ENCODE measurements at places on chromosomes 7 and 10.

DNA sequence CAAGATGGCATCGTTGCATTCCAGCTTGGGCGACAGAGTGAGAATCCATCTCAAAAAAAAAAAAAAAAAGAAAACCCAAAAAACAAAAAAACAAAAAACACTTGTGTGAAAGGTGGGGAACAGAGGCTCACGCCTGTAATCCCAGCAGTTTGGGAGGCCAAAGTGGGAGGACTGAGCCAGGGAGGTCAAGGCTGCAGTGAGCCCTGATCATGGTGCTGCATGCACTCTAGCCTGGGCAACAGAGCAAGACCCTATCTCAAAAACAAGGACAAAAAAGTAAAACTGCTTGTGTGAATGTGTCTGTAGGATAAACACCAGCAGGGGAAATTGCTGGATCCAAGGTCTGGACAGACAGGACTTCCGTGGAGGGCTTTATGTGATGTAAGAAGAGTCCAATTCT is 4.5 kb downstream of the PAOX start:
- DNase-seq = no peak

DNA sequence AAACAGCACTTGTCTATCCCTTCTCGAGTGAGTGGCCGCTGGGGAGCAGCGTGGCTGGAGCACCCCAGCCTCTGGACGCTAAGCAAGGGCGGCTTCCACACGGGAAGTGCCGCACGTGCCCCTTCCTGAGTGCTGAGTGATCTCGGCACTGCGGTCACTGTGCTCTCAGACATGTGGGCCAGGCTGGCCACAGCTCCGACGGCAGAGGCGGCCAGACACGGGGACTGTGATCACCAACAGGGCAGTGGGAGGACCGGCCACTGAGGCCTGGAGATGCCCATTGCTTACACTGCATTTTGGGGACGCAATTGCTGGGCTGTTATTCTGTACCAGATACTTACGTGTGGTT is 7.0 kb downstream of the ECHS1 start:
- no peak for DNase-seq

- DNase-seq = no peak
These were observed 635.7 kb downstream of the PHTF2 start for GRCh38 chr7:78434281-78434680.

GRCh38 chr10:125694883-125695282 is 11.9 kb upstream of the TEX36 start:
- no peak for DNase-seq

DNA sequence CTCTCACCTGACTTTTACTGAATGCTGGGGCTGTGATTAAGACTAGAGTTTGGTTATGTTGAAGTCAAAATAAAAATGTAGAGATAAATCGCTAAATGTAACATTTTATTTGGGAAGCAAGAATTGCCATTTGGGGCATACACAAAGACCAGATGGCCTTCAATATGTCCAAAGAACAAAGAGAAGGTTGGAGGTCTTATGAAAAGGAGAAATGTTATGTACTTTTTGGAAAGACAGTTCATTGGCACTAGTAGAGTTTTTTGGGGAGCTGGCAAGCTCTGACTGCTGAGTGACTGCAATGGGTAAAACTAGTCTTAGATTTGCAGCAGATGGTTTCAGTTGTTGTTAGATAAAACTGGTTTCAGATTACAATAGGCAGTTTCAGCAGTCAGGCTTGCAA is 35.6 kb upstream of the GALNT17 start:
- DNase-seq = no peak

DNA sequence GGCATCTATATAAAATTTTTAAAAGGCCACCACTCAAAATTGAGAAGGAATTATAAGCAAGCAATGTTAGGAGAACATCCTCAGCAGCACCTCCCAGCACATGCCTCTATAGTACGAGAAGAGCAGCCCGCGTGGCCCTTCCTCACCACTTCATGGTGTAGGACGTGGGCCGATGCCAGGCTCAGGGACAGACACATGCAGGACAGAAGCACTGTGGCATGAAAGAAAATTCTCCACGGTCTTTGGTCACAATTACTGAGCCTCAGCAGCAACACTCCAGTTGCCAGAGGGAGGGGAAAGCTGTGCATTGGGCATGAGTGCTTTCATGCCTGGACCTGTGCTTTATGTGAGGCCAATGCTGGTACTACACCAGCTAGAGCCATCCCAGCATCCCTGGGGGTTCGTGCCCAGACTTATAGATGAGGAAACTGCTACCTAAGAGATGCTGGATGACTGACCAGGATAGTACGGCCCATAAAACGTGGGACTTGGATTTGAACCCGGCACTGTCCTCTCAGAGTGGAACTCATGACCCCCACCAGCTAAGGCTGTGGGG is 164.7 kb downstream of the ADAM12 start:
- no peak for DNase-seq

- no peak for DNase-seq
These were observed 953.9 kb downstream of the TYW1 start for GRCh38 chr7:67950321-67951083.

DNA sequence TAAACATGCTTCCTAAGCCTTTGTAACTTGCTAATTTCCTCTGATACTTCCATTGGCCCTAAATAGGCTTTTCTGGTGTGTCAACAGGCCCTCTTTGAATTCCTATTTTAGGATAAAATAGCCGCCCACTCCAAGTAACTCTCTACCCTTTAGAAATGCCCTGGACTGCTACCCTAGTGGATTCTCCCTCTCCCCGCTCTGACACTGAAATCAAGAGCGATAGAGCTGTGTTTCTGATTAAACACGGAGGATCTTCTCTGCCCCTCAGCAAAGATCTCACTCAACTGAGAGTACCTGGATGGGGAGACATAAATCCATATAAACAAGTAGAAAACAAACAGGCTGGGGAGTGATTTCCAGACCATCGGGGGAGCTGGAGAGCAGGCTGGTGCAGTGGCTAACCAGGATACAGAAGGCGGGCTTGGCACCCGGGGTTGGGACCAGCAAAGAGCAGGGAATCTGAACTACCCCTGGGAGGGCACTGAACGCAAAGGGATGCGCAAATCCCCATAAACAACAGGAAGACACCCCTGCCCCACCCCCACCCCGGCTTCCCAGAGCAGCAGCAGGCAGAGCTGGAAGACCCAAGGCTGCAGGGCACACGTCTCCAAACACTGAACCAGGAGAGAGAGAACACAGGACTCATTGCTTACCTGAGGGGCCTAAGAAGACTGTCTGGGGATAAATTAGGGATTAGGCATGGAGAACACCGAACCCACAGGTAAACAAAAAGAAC is 2.5 kb downstream of the ASB13 start:
- DNase-seq = no peak

DNA sequence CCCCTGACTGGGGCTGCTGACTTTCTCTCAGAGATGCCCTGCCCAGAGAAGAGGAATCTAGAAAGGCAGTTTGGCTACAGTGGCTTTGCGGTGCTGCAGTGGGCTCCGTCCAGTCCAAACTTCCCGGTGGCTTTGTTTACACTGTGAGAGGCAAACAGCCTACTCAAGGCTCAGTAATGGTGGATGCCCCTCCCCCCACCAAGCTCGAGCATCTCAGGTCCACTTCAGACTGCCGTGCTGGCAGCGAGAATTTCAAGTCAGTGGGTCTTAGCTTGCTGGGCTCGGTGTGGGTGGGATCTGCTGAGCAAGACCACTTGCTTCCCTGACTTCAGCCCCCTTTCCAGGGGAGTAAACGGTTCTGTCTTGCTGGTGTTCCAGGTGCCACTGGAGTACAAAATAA is 734.5 kb upstream of the LRRN3 start:
- DNase-seq = no peak

GRCh38 chr7:121397361-121397760 is 1.3 kb upstream of the FAM3C start:
- DNase-seq = no peak

GRCh38 chr10:13673156-13673555 is 86.4 kb downstream of the PRPF18 start:
- DNase-seq = peak; percentile 86

GRCh38 chr7:158508802-158509385 is 78.7 kb downstream of the PTPRN2 start:
- DNase-seq = no peak

DNA sequence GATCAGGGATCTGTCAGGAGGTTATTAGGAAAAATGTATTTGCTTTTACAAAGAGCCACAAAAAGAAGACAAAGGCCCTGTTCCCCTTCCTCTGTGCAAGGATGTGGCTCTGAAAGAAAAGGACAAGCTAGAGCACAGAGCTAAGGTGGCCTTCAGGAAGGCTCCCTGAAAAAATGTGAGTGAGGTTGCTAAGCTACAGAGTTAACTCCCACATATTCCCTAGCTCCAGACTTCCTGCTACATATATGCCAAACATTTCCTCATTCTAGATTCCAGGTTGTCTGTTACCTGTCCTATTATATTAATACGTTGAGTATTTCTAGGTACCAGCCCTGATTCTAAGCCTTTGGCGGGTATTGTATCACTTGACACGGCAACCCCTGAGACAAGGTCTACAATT is 369.0 kb downstream of the PARD3 start:
- no peak for DNase-seq

DNA sequence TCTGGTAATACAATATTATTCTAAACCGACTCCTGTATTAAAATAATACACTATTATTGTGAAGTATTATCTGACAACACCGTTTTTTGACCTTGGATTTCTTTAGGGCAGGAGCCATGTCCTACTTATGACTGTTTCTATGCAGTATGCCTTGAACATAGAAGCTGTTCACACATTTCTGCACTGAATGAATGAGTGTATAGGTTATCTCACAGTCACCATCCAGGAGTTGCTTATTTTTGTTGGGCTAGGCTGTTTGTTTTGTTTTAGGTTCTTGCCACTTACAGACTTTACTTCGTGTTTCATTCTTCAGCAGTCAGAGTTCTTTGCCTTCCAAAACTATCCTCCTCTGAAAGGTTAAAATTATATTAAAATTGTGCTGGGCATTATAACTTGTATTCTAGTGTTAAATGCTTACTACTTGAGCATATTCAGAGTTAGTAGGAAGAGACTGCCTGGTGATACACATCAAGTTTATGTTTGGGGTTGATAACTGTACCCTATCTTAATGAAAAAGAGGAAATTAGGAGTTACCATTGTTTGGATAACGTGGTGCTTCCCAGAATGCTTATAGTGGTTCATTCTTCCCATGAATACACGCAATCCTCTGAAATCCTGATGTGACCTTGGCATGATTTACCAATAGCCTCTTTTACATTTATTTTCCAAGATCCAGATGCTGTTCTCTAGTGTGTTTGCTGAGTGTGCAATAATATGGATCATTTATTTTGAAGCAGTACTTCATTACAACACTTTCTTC is 1.7 kb downstream of the RALA start:
- no peak for DNase-seq

GRCh38 chr10:132558516-132559413 is 21.2 kb downstream of the INPP5A start:
- DNase-seq = no peak

- no peak for DNase-seq
These were observed 96.7 kb upstream of the PDCD4 start for GRCh38 chr10:110775020-110775375.

- DNase-seq = no peak
These were observed 824.5 kb downstream of the TYW1 start for GRCh38 chr7:67821116-67821515.

DNA sequence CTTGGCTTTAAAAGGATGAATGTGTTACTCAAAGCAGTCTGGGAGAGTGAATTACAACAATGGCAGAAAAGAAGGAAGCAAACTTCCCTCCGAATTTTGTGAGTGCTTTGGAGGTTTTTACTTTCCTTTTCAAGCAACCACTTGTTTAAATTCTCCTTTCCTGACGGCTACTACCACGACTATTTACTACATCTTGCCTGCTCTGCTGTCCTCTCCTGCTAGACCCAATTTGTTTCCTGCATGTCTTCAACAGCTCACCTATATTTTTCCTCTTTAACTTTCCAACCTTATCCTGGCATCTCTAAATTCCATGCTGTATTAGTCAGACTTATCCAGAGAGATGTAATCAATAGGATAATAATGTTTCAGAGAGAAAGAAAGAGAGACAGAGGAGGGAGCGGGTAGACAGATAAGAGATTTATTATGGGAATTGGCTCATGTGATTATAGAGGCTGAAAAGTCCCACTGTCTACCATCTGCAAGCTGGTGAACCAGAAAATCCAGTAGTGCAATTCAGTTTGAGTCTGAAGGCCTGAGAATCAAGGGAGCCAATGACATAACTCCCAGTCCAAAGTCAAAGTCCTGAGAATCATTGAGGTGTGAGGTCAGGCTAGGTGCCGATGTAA is 42.8 kb upstream of the SLC13A1 start:
- peak; percentile 69 for DNase-seq

DNA sequence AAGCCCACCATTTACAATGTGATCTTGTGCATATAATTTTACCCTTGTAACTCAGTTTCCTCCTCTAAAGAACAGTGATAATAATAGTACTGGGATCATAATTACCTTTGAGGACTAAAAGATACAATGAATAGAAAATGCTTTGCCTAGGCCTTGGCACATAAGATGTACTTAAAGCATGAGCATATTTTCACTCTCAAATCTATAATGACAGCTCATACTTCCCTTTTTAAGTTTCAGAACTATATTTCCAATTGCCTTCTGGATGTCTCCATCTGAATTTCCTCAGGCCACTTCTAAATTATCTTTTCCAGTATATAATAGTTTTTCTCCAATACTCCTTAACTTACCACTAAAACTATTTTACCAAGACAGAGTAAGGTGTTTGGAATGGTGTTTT is 13.3 kb upstream of the ITGB8 start:
- no peak for DNase-seq

DNA sequence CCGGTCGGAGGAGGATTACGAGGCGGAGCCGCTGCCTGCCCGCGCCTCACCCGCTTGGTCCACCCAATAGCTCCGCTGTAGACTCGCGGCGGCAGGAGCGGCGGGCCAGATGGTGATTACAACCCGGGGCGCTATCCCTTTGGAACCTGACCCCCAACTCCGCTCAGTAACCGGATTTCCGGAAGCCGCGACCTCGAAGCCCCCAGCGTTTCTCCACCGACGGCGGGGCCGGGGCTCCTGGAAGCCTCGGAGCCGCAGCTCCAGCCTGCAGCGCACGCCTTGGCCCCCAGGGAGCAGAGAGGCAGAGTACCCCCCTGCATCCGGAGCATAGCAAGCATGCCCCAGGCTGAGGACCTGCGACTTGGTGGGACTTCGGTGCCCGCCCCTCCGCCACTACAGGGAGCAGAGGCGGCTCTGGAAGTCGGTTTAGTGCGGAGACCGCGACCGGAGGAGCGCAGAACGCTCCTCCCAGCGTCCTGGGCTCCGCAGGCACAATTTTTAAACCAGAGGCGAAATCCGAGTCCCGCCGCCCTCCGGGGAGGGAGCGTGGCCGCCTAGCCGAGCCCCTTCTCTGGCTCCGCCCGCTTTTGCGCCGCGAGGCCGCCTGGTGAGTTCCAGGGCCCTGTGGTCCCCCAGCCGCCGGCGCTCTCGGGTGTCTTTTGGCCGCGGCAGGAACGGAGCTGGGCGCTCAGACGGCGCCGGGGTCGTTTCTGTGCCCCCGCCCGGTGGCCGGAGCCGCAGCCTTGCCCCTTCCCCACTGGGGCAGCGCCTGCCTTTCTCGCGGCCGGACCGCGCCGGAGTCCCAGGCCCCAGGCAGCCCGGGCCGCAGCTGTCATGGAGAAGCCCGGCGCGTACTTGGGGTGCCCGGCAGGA is 28.2 kb upstream of the BMS1 start:
- peak; percentile 27 for DNase-seq

GRCh38 chr7:32658034-32658433 is 162.7 kb downstream of the AVL9 start:
- no peak for DNase-seq

- DNase-seq = no peak
These were observed 90.8 kb downstream of the KIF20B start for GRCh38 chr10:89792187-89792586.

GRCh38 chr7:78253850-78254725 is 455.5 kb downstream of the PHTF2 start:
- no peak for DNase-seq
